GM12891 (cell line): ENCODE measurements at places on chromosomes 2 and 18.

GRCh38 chr2:119932809-119933208 is 80.1 kb upstream of the EPB41L5 start:
- DNase-seq: no peak

- DNase-seq: no peak
Observed at GRCh38 chr18:78967692-78968091, 11.9 kb upstream of the SALL3 start.

- DNase-seq: no peak
Observed at GRCh38 chr2:63378589-63378988, 209.7 kb downstream of the WDPCP start.

DNA sequence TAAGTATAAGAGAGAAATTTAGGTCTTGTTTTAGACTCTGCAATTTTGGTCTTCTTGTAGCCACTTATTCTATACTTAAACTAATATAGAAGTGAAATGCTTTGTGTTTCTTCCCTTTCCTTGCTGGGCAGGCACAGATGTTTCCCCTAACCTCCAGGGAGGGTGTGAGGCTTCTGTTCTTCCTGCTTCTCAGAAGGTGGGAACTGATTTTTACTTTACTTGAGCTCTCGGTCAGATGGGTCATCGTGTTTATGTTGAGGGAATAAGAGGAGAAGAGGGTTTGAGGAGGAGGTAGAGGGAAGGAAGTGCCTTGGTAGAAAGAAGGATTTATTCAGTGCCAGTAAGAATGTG is 92.5 kb upstream of the CXCR4 start:
- no peak for DNase-seq

- DNase-seq: no peak
Observed at GRCh38 chr2:59073286-59073685, 832.2 kb upstream of the FANCL start.

DNA sequence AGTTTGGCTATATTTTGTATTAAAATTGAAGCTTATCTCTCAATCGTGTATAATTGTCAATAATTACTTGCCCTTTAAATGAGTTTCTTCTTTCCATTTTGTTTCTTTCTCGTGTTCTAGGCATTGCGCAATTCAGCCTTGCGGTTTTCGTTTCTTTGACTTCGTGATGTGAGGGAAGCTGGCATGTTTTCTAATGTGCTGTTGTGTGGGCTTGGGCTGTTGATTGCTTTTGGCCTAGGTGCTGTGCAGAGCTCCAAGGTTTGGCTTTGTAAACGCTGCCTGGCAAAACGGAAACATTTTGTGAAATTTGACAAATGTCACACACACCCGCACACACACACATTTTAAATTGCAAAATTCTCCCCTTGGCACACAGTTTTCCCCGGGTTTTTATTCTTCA is 242.6 kb upstream of the TCF4 start:
- no peak for DNase-seq

DNA sequence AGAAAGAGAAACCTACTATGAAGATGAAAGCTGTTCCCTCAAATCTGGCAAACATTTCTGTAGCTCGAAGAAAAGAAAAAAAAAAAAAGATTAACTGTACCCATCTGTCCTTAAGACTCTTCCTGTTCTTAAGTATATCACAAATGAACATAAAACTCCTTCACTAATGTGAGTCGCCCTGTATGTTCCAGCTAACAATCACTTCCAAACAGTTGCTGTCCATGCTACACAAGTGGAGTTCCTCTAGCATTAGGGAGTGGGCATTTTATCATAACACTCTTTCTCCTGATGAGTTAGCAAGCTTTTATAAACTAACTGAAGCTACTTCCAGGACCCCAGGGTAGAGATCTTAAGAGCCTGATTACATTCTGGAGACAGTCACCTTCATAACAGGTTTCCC is 5.8 kb downstream of the CUL3 start:
- DNase-seq: no peak

DNA sequence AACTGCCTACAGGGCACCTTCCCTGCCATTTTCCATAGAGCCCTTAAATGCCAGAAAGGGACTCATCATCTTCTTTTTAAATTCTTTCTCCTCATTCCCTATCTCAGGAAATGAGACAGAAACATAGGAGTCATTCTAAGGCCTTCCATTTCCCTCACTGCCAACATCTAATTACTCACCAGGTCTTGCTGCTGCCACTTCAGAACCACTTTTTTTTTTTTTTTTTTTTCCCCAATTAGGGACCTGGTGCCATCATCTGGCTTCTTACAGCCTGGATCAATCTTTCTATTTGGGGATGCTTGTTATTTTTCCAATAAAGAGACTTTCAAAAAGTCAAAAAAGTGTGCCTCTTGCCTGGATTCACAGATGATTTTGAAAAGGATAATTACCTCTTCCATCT is 373.4 kb downstream of the LPIN1 start:
- DNase-seq: no peak

DNA sequence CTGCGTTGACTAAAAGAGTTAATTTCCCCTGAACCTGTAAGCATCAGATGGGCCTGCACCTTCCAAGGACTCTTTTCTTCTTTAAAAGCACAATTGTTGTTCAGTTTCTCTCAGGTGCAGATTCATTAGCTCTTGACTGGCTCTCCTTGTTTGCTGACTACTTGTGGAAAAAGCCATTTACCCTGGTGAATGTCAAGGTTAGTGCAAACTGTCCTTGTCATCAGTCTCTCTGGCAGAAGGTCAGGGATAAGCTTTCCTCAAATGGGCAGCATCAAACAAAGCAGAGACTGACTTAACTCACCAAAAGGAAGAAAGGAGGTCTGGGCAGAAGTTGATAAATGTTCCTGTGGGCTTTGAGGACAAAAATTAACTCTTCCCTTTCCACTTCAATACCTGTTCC is 922.7 kb downstream of the BCL11A start:
- DNase-seq: no peak

DNA sequence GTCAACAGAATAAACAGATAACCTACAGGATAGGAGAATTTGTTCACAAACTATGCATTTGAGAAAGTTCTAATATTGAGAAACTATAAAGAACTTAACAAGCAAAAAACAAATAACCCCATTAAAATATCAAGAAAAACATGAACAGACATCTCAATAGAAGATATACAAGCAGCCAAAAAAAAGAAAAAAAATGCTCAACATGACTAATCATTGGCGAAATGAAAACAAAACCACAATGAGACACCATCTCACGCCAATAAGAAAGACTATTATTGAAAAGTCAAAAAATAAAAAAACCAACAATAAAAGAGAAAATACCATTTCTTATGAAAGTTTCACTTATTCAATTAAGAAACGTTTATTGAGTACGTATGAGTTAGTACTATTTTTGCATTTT is 800.5 kb downstream of the CBLN2 start:
- no peak for DNase-seq

- DNase-seq: no peak
Observed at GRCh38 chr2:233061591-233062450, 1.7 kb downstream of the INPP5D start.

DNA sequence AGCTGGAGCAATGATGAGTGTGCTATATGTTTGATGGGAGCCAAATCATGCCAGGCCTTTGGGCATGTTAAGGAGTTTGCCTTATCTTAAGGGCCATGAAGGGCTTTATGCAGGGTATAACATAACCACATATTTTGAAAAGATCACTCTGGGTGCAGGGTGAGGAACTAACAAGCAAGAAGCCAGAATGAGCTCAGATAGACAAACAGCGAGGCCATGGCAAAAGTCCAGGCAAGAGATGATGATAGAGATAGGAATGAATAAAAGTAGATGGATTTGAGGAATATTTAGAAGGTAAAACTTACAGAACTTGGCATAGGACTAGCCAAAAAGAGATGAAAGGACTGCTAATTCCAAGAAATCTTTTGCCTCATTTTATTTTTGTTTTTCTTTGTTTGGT is 6.7 kb downstream of the GALNT3 start:
- DNase-seq: no peak

DNA sequence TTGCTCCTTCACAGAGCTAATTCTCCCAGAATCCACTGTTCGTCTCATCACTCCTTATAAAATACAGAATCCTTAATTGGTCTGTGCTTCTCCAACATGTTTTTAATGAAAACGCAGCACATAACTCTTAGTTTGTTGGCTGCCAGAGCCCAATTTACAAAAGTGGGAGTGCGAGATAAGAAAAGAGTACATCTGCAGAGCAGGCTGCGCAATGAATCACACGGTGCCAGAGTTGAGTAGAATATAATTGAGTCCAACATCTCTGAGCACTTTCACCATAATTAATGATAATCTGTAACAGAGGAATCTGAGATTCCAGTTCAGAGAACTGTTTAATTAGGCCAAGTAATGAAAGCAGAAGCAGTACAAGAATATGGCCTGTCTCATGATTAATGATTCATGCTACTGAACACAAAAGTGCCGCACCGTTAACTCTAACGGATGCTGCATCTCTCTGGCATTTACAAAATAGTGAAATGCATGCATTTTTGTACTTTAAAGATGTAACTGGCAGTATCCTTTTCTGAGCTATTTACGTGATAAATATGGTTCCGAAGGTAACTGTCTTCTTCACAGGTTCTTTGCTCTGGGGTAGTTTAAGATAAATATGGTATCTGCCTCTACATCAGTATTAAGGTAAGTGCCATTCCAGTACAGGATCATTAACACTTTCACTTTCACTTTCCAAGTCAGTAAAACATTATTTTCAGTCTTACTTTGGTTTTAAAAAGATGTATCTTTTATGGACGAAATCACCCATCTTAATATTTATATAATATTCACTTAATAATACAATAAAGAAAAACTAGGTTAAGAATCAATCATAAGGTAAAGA is 785.6 kb downstream of the NR4A2 start:
- DNase-seq: no peak

DNA sequence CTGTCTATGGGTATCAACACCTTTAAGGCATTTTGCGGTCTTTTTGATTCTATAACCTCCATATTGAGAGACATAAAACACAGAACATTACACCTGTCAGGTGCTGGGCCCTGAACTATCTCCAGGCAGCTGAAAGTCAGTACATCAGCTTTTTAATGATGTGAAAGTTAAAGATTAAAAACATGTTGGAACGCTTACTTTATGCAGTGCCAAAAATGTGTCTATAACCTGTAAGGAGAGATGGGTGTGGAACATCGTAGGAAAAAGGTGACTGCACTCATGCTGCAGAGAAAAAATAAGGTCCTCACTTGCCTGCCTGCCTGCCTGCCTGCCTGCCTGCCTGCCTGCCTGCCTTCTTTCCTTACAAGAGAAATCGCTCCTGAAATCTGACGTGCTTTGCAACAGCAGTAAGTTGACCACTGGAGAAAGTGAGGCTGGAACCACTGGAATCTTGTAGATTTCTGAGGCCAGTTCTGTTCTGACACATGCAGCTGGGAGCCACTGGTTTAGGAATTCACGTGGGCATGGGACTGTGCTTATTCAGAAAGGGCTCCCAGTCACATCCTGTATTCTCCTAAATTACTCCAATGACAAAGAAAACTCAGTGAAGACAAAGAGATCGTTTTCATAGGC is 34.1 kb downstream of the BCL11A start:
- no peak for DNase-seq

- no peak for DNase-seq
Observed at GRCh38 chr18:22913861-22914260, 19.3 kb upstream of the RBBP8 start.

DNA sequence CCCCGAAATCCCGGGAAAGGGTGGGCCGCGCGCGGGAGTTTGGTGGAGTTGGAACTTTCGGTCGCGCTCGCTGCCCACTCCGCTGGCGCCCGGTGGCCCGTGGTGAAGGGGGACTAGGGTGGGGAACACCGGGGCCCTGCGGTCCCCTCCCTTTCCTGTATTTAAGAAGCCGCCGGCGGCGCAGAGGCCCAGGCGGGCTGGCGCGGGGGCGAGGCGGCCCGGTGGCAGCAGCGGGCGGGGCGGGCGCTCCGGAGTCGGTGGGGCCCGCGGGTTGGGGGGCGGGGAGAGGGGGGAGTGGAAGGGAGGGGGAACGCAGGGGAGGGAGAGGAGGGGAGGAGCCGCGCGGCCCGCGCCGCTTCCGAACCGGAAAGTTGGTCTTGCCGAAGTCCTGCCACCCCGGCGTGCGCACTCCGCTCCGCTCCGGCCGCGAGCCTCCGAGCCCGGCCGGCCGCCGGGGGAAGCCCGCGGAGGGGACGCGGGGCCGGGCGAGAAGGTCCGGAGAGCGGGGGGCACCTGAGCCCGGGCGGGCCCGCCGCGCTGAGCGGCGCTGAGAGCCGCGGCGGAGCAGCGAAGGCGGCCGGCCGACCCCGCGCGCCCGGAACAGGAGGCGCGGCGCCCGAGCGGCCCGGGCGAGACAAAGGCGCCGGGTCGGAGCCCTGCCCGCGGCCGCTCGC is 425 bp upstream of the SALL3 start:
- DNase-seq: no peak

DNA sequence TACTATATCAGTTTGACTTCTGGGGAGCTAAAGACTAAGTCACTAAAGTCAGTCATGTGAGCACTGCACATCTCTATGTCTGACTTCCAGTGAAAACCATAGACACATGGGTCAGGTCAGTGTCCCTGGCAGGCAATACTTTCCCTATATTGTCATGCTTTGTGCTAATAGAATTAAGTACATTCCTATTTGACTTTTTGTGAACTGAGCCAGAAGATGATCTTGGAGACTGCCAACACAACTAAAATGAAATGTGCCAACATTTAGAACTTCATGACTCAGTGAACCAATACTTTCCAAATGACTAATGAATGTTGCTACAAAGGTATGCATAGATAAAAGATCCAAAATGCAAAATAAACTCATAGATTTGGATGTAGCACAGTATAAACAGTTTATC is 820.8 kb upstream of the FAM98A start:
- no peak for DNase-seq

DNA sequence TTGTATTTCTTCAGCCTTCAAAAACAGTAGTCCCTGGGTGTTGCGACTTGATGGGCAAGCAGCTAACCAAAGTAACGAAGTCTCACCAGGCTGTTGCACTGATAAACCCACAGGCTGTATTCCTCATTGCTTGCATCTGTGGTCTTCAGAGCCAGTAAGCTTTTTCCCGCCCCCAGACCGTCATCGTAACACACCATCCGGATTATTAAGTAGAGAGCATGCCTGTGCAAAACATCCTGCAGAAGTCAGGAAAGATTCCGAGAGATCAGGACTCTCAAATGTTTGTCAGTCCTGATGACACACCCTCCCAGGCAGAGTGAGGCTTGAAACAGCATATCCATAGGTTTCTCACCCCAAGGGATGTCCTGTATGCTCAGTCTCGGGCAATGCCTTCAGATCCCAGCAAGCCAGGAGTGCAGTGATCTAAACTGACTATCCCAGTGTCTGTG is 15.9 kb downstream of the ITGB1BP1 start:
- DNase-seq: no peak

DNA sequence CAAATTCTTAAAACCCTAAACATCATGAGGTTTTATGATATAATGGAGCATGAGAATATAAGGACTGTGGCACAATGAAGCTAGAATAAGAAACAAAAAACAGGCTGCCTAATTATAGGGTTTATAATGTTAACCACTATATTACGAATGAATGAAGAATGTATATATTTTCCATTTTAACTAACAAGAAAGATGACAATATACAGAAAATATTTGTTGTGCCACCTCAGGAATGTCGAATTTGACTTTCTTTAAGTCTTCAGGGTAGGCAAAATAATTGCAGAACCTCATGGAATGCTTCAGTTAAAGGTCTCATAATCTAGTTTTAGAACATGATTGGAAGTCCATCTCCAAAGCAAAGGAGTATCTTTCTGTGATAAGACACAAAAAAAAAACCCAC is 282.9 kb upstream of the SLC8A1 start:
- no peak for DNase-seq

- no peak for DNase-seq
Observed at GRCh38 chr2:54598347-54599325, 124.8 kb upstream of the EML6 start.
